ENCODE measurements at places on chromosomes 12 and 14. TPM values are rescaled to one million over a fixed set of nuclear protein-coding genes. Genes with fewer than 3 reads are reported as not detected.

The ACRBP gene
- 1.8 TPM for total RNA-seq

GRCh38 chr12:109169686-109170085 lies 53.3 kb downstream of the ACACB start:
- H3K4me3 ChIP-seq, result no peak overlapping the region
- no peaks in the 10 kb centered on the region for H3K27me3 ChIP-seq
- no peak overlapping the region for H3K27ac ChIP-seq
- no peak for DNase-seq
- peaks cover 31% of the 10 kb centered on the region for H3K36me3 ChIP-seq

DNA sequence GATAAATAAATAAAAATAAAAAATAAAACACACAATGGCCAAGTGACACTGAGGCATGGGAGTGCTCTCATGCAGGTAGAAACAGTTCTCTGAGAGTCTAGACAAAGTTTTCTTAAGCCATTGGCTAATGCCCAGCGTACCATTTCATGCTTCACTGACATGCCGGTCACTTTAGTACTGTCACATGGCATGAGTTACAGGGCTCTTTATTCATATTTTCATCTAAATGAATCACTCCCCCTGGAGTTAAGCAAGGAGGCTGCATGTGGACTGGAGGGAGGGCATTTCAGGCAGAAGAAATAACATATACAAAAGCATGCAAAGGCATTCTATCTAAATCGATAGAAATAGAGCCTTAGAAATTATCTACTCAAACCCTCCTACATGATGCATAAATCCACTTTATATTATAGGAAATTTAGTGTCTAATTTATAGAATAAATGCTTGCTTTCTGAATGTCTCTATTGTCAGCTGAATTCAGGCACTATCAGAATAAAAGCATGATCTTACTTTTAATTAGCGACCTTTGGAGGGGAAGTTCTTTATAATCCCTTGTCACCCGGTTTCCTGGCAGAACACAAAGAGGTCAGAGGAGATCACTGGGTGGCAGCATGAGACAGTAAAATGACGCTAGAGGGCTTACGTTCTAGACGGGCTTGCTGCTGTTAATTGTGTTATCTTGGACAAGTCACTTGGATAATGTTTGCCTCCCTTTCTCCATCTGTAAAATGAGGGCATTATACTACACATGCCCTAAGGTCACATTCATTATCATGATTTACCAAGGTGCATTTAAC lies 17.5 kb downstream of the DYRK4 start:
- no peak overlapping the region for H3K4me3 ChIP-seq
- H3K4me1 ChIP-seq, result no peaks in the 10 kb centered on the region
- no peaks in the 10 kb centered on the region for H3K36me3 ChIP-seq
- no peak for DNase-seq

- H3K4me1 ChIP-seq, result peaks cover 93% of the 10 kb centered on the region
- no peak for DNase-seq
- peak overlapping the region; percentile 69 for H3K27ac ChIP-seq
- no peaks in the 10 kb centered on the region for H3K27me3 ChIP-seq
- H3K4me3 ChIP-seq, result no peak overlapping the region
Measured at GRCh38 chr14:69672356-69672755, 61.0 kb downstream of the SUSD6 start.
